ENCODE measurements at places on chromosomes 11 and 22. TPM values are rescaled to one million over a fixed set of nuclear protein-coding genes. Genes with fewer than 3 reads are reported as not detected.
A peak's percentile ranks its signal among the peaks of the same experiment; 100 is the strongest.

- no peak for DNase-seq
Observed at GRCh38 chr11:128563942-128564641, 23.3 kb downstream of the ETS1 start.

- no peak for DNase-seq
Observed at GRCh38 chr11:70064726-70065317, 13.3 kb upstream of the ANO1 start.

The SH3BP1 gene
- 2.4 TPM for total RNA-seq

- DNase-seq, result no peak
Observed at GRCh38 chr11:114811971-114812370, 133.6 kb downstream of the NXPE2 start.

The ISX gene
- total RNA-seq, result not detected

GRCh38 chr11:65780770-65781151 is at the start of gene AP5B1:
AP5B1 (minus strand) TSS chr11:65780976; CDS start chr11:65780591, 385 bp downstream.
- peak; percentile 90 for DNase-seq

GRCh38 chr11:59689015-59689414 is 20.2 kb upstream of the PATL1 start:
- DNase-seq, result no peak

- DNase-seq, result no peak
Observed at GRCh38 chr22:39264349-39265038, 19.7 kb upstream of the PDGFB start.

The HBG2 gene
- total RNA-seq, result not detected

The TYMP gene
- 42.4 TPM for total RNA-seq

The MYOD1 gene
- not detected for total RNA-seq

GRCh38 chr11:19508165-19508564 is 204.5 kb upstream of the NAV2 start:
- DNase-seq, result peak; percentile 26

The TNNI2 gene
- not detected for total RNA-seq

The SLC22A8 gene
- total RNA-seq, result not detected

DNA sequence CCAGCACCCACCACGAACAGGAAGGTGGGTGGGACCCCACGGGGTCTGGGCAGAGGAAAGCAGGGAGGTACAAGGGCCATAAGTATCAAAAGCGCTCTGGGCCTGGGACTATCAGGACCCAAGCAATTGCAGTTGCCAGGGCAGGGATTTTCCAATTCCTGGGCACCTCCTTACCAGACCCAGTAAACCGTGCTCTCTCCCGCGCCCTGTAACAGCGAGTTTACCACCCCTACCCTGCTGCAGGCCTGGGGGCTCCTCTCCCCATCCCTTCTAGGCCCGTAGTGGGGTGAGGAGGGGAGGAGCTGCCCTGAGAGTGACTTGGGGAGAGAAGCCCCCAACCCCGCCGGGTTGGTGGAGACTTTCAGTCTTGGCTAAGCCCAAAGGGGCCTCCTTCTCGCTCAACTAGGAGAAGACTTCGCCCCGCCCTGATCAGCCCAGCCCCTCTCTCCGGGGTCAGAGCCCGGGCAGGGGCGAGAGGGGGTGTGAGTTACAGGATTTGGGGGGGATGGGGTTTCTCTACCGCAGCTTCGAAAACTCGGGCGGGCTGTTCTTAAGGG is 5.4 kb downstream of the PAX6 start:
- no peak for DNase-seq

Measured in GM23248 (cell line).